A549 treated with RU486 at 1 μM for 4 hours (cell line): ENCODE measurements at places on chromosomes 2 and 18. TPM values are rescaled to one million over a fixed set of nuclear protein-coding genes. Genes with fewer than 3 reads are reported as not detected.

Gene CD207
- not detected in 5 replicates for total RNA-seq

Gene GLI2
- total RNA-seq = 18.4 to 27.2 TPM (median 19.6 TPM) in 5 replicates

Gene SIX3
- total RNA-seq = 0.32 to 0.63 TPM (median 0.49 TPM) in 5 replicates

Gene UPP2
- not detected in 5 replicates for total RNA-seq

Gene HOXD4
- total RNA-seq = 0.29 to 0.66 TPM (median 0.49 TPM) in 5 replicates

Gene CNGA3
- total RNA-seq = 0.02 to 0.06 TPM in 2 of 5 replicates, not detected in the others

Gene PDE11A
- 0.19 to 0.61 TPM (median 0.47 TPM) in 5 replicates for total RNA-seq

Gene OLA1
- 102 to 136 TPM (median 127 TPM) in 5 replicates for total RNA-seq

Gene CROCC2
- not detected in 5 replicates for total RNA-seq

Gene SNTG2
- not detected in 5 replicates for total RNA-seq

Gene ST8SIA5
- total RNA-seq = 0.32 TPM in 1 of 5 replicates, not detected in the others

Gene CIB4
- total RNA-seq = 0.20 to 0.28 TPM in 2 of 5 replicates, not detected in the others

Gene GPC1
- 145 to 235 TPM (median 200 TPM) in 5 replicates for total RNA-seq

Gene FAM98A
- total RNA-seq = 55.4 to 133 TPM (median 67.5 TPM) in 5 replicates

Gene RIOK3
- total RNA-seq = 27.1 to 44.4 TPM (median 34.8 TPM) in 5 replicates

Gene LYPD1
- total RNA-seq = 12.7 to 20.4 TPM (median 15.6 TPM) in 5 replicates

Gene ANKRD30BL
- total RNA-seq = not detected in 5 replicates

Gene DTNA
- 0.14 to 0.39 TPM (median 0.17 TPM) in 4 of 5 replicates, not detected in the other for total RNA-seq

Gene FAP
- 0.06 TPM in 1 of 5 replicates, not detected in the others for total RNA-seq

Gene ID2
- 63.2 to 116 TPM (median 89.3 TPM) in 5 replicates for total RNA-seq

Gene DSC2
- total RNA-seq = 0.93 to 1.8 TPM (median 1.3 TPM) in 5 replicates

Gene KCNG2
- not detected in 5 replicates for total RNA-seq

Gene CHST10
- total RNA-seq = 16.2 to 17.4 TPM (median 16.7 TPM) in 5 replicates

Gene PER2
- total RNA-seq = 2.9 to 4.6 TPM (median 3.6 TPM) in 5 replicates

Gene OSR1
- total RNA-seq = 5.1 to 8.3 TPM (median 6.0 TPM) in 5 replicates

Gene DOK6
- total RNA-seq = not detected in 5 replicates

Gene CFAP65
- 0.05 to 0.32 TPM (median 0.16 TPM) in 5 replicates for total RNA-seq

Gene AKAIN1
- total RNA-seq = not detected in 5 replicates

Gene NT5DC4
- 0.05 to 0.13 TPM in 2 of 5 replicates, not detected in the others for total RNA-seq

Gene SIX2
- total RNA-seq = 0.08 to 0.36 TPM (median 0.19 TPM) in 5 replicates

Gene SMCHD1
- 12.0 to 25.2 TPM (median 15.4 TPM) in 5 replicates for total RNA-seq

Gene MEP1B
- 0.06 TPM in 1 of 5 replicates, not detected in the others for total RNA-seq

Gene SPP2
- not detected in 5 replicates for total RNA-seq

Gene MRO
- 0.11 to 0.18 TPM (median 0.15 TPM) in 5 replicates for total RNA-seq

Gene UGT1A8
- total RNA-seq = 0.06 to 0.13 TPM in 2 of 5 replicates, not detected in the others

Gene ZNF804A
- total RNA-seq = not detected in 5 replicates

Gene SEMA4C
- total RNA-seq = 15.2 to 22.7 TPM (median 21.1 TPM) in 5 replicates

Gene DNER
- 3.3 to 7.7 TPM (median 5.6 TPM) in 5 replicates for total RNA-seq

Gene LRRTM4
- total RNA-seq = not detected in 5 replicates

Gene NCKAP5
- 0.90 to 2.4 TPM (median 0.96 TPM) in 5 replicates for total RNA-seq

Gene SETBP1
- total RNA-seq = 0.41 to 0.70 TPM (median 0.58 TPM) in 5 replicates

Gene GAD1
- 0.39 to 0.63 TPM (median 0.42 TPM) in 5 replicates for total RNA-seq

Gene ALPP
- 0.42 to 0.58 TPM (median 0.47 TPM) in 5 replicates for total RNA-seq

Gene L3MBTL4
- total RNA-seq = not detected in 5 replicates

Gene EGR4
- total RNA-seq = 0.17 to 0.37 TPM (median 0.27 TPM) in 5 replicates

Gene TMSB10
- total RNA-seq = 8,532 to 8,978 TPM (median 8,691 TPM) in 5 replicates

Gene CRIM1
- total RNA-seq = 104 to 157 TPM (median 143 TPM) in 5 replicates

Gene MC5R
- total RNA-seq = 0.07 TPM in 1 of 5 replicates, not detected in the others

Gene RNF152
- 0.01 to 0.15 TPM in 2 of 5 replicates, not detected in the others for total RNA-seq

Gene ARHGAP15
- not detected in 5 replicates for total RNA-seq

Gene GCKR
- total RNA-seq = 0.17 to 0.62 TPM (median 0.42 TPM) in 4 of 5 replicates, not detected in the other

Gene IL36B
- not detected in 5 replicates for total RNA-seq

Gene MTCL1
- 50.9 to 71.6 TPM (median 65.9 TPM) in 5 replicates for total RNA-seq

Gene IL36A
- not detected in 5 replicates for total RNA-seq

Gene EPB41L3
- total RNA-seq = 0.10 to 0.44 TPM (median 0.24 TPM) in 5 replicates

Gene ACMSD
- not detected in 5 replicates for total RNA-seq

Gene REG3A
- not detected in 5 replicates for total RNA-seq

Gene DIS3L2
- 10.4 to 14.0 TPM (median 11.6 TPM) in 5 replicates for total RNA-seq

Gene DLGAP1
- 0.03 to 0.10 TPM in 2 of 5 replicates, not detected in the others for total RNA-seq
